ENCODE measurements at places on chromosomes 12 and 14.

DNA sequence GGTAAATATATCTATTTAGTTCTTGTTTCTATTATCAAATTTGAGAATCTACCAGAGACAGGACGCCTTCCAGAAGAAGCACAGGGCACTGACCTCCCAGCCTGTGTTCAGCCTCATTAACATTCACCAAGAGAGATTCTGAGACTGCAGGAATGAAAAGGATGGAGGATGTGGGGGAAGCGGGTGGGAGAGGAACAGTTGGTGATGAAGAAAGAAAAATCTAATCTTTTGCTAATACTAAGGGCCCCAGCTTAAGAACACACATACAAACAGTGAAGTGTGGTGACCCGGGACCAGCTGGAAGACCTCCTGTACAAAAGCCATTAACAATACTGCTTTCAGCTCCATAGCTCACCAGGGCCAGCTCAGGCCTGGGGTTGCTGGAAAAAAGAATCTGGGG is 160.5 kb downstream of the NUAK1 start:
- DNase-seq: no peak

DNA sequence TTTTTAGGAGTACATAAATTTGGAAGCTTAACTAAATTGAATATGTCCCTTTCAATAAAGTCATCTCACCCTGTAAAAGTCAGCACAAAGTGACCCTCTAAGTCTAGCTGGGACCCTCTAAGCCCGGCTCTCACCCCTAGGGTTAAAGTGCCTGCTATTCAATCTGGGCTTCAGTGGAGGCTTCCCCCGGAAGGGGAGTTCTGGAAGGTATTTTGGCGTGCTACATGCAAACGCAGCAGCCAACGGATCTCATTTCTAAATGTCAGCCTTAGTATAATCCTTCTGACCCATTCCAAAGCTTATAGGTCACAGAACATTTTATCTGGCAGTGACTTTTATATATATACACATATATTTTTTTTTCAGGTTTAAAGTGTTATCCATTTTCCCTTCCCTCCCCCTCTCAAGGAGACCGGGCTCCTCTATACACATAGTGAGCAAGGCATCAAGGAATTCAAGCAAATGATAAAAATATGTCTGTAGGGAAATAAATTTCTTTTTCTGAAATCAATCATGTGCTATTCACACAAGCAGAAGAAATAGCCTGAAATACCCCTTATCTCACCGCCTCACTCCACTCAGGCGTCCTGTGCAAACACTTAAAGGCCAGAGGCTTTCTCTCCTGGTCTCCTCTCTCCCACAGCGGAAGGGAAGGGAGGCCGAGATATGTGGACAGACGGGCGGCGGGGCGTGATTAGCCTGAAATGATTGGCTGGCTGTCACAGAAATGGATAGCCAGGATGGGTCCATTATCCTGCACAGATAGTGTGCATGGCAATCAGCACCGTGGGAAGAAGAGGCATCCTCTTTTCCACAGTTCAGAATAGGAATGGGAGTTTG is 301.7 kb downstream of the GALC start:
- peak; percentile 42 for DNase-seq

- no peak for DNase-seq
These were observed 12.6 kb upstream of the SNX6 start for GRCh38 chr14:34642595-34642994.

GRCh38 chr14:67268426-67269150 is 27.4 kb downstream of the PALS1 start:
- DNase-seq: peak; percentile 42

Measured in eye (tissue), 1 donor.